Dermis blood vessel endothelial cell (primary cell): ENCODE measurements at places on chromosomes 12 and 14. TPM values are rescaled to one million over a fixed set of nuclear protein-coding genes. Genes with fewer than 3 reads are reported as not detected.
A peak's percentile ranks its signal among the peaks of the same experiment; 100 is the strongest.

- peak; percentile 11 for DNase-seq
These were observed 93.7 kb upstream of the PTPRR start for GRCh38 chr12:71014180-71014785.

- no peak for DNase-seq
These were observed 39.0 kb upstream of the NRXN3 start for GRCh38 chr14:78131201-78131600.

DNA sequence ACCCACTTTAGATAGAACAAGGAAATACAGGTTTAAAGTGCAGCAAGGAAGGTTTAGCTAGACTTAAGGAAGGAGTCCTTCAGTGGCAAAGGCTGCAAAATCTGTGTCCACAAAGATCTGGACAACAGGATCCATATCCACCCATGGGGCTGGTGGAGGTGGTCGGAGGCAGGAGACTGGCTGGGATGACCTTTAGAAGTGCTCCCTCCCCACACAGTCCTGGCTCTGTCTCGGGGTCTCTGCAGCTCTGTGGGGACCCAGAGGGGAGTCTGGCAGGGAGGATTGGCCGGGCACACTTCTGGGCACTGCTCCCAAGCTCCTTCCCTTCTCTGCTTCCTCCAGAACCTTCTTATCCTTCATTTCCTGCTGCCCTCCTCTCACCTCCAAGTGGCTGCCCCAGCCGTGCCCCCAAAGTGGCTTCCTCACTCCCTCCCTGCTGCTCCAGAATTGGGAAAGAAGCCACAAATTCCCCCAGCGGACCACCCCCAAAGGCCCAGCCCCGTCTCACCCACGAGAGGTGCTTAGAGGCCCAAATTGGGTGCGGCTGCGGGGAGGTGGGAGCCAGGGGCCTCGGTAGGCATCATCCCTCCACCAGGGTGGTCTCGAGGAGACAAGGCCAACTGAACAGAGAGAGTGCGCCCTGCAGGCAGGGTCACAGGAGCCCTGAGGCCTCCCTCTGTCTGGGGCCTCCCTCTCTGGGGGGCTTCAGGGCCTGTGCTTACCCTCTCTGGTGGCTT lies 21.9 kb upstream of the PGF start:
- no peak for DNase-seq

GRCh38 chr14:102908766-102909455 lies 13.6 kb upstream of the AMN start:
- DNase-seq, result no peak

GRCh38 chr12:110677982-110678381 lies 10.9 kb downstream of the HVCN1 start:
- DNase-seq, result no peak

- no peak for DNase-seq
These were observed 31.5 kb downstream of the MEG3 start for GRCh38 chr14:100857233-100857922.

DNA sequence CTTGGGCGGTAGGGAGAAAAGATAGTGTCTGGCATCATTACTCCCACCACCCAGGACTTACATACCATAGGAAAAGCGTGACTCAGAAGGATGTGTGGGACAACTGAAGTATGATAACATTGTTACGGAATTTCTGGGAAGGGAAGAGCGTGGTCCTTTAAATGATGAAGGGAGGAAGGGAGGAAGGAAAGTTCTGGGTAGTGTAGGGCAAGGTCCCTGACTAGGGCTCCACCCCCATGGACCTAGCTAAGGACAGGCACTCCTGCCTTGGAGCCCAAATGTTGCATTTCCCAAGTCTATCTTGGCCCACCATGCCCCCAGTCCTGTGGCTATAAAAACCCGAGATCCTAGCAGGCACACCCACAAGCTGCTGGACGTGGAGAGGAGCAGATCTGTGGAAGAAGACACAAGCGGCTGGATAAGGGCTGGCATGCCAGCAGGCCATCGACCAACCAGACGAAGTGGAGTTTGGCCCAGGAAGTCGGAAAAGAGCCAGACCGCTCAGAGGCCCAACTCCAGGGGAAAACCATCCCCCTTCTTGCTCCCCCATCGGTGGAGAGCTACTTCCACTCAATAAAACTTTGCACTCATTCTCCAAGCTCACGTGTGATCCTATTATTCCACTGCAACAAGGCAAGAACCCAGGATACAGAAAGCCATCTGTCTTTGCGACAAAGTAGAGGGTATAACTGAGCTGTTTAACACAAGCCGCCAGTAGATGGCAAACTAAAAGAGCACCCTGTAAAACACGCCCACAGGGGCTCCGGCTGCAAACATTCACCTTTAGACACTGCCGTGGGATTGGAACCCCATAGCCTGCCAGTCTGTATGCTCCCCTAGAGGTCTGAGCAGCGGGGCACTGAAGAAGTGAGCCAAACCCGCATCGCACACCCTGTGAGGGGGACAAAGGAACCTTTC lies 23.0 kb upstream of the RAB21 start:
- DNase-seq, result no peak

GRCh38 chr12:7219599-7220243 lies 30.2 kb downstream of the PEX5 start:
- peak; percentile 87 for DNase-seq

DNA sequence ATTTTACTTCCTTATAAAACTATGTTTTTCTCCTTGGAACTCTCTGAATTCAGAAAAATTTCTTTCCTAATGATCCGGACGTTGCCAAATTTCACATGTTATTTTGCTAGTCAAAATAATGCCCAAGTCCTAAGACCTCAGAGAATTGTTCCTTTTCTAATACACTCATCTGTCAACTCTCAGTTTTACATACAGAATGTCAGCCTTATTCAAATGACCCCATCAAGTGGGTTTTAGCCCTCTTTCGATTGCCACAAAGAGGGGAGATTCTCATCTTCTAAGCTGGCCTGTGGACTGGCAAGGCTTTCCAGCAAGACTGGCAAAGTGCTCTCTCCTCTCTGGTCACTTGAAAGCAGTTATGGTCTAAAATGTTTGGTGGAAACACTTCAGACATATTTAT lies 99.3 kb upstream of the GPHB5 start:
- no peak for DNase-seq

GRCh38 chr12:57047981-57048380 lies 1.9 kb downstream of the MYO1A start:
- no peak for DNase-seq

The ATN1 gene
- 12.1 and 18.7 TPM in 2 replicates for total RNA-seq

The C12orf56 gene
- under 0.01 and 0.05 TPM in 2 replicates for total RNA-seq

The PTPN21 gene
- total RNA-seq, result 6.3 and 7.3 TPM in 2 replicates
